RPMI8226 (cell line): ENCODE measurements at places on chromosomes 12 and 14.

DNA sequence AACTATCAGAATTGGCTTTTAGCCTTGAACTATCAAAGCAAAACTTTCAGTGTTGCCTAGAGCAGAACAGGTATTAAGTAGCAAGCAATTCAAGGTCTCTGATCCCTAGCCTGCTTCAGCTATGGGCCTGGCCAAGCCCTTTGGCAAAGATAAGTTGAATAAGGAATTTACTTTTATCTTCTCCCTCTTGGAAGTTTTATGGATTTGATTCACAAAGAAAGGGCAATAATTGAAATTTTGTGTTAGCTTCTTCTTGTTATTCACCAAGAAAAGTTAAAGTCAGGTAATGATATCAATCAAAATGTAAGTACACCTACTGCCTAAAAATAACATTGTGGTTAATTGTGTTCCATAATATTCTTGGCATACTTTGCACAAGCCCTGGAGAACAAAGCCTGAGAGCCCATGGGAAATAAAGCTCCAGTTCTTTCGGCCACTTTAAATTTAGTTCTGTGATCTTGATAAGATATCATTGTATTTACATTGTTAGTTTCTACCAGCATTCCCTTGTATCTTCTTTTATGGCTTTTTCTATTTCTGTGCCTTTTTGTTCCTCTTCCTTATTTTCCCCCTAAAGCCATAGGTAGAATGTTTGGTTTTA, 158.0 kb downstream of the RAD51B start:
- DNase-seq: no peak

- no peak for DNase-seq
Observed at GRCh38 chr14:33596211-33597080, 354.4 kb downstream of the EGLN3 start.

GRCh38 chr12:115660211-115660805, 617.2 kb downstream of the MED13L start:
- no peak for DNase-seq

- no peak for DNase-seq
Observed at GRCh38 chr12:121441555-121441954, 41.6 kb downstream of the RNF34 start.

- no peak for DNase-seq
Observed at GRCh38 chr14:64935508-64935907, 7.0 kb downstream of the GPX2 start.

GRCh38 chr14:22836301-22837113, at the start of gene MMP14:
Gene MMP14, plus strand, starts transcription at chr14:22836585. Its CDS starts 233 bp downstream, at chr14:22836818.
- DNase-seq: no peak

GRCh38 chr12:7130701-7131501, 730 bp downstream of the CLSTN3 start:
- DNase-seq: peak; percentile 84
